ENCODE measurements at places on chromosomes 11 and 22.

DNA sequence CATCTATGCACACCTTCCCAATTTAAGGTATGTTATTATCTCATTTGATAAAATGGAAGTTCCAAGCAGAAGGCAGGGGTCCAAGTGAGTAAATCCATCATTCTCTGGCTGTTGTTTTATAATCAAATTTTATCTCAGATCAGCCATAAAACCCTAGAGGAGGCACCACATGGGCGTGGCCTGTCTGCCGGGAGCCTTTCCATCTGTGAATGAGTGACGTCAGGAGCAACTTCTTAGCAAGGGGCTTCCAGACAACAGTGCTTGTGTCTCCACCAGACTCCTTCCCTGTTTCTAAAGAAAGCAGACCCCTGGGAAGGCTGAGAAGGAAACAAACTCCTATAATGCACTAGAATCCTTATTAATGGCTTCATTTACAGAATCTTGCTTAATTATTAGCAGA is 13.5 kb downstream of the SEZ6L start:
- no peak for DNase-seq

DNA sequence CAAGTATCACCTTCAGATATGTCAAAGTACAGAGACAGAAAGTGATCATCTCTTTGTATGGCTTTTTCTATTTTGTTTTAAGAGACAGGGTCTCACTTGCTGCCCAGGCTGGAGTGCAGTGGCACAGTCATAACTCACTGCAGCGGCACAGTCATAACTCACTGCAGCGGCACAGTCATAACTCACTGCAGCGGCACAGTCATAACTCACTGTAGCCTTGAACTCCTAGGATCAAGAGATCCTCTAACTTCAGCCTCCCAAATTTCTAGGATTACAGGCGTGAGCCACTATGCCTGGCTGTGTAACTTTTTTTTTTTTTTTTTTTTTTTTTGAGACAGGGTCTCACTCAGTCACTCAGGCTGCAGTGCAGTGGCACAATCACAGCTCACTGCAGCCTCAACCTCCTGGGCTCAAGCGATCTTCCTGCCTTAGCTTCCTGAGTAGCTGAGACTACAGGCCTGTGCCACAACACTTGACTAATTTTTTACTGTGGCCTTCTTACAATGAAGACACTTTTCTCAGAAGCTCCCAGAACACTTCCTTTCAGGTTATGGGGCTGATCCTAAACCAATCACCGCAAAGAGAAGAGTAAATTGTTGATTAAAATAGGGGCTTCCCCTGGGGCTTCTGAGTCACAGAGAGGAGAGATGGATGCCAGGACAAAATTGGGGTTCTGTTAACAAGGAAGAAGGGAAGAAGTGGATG is 9.0 kb upstream of the HIKESHI start:
- no peak for DNase-seq

DNA sequence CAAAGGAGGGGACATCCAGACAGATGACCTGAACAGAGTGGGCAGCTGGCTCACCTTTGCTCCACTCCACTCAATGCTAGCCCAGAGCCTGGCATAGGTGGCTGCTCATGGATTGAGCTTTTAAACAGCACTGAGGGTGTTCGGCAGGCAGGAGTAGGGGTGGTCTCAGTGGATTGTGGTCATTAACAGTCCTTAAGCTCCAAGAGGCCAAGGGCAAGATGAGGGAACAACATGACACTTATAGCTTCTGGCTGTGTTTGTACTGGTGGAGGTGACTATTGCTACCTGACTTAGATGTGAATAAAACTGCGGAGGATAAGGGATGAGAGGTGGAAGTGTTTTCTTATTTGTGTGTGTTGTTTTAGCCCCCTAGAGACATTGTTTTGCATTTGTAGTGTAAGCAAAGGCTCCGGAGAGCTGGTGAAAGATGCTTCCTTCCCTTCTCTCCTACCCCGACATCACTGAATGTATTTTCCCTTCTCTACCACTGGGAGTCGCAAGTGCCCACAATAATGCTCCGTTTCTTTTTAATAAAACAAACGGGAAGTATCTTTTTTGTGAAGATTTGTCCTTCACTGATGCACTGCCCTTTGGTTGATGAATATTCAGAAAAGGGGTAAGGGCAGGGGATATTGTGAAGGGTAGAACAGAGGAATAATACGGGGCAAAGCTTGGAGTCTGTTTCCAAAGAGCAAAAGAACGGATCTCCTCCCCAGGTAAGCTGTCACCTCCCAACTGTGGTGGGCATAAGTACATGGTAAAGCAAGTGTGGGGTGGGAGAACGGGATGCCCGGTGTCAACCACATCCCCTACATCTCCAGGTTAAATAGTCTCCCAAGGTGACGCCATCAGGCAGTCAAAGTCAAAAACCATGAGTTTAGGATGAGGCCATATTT is 27.5 kb upstream of the MTNR1B start:
- no peak for DNase-seq

GRCh38 chr11:12958986-12959385 is 50.1 kb upstream of the RASSF10 start:
- no peak for DNase-seq

DNA sequence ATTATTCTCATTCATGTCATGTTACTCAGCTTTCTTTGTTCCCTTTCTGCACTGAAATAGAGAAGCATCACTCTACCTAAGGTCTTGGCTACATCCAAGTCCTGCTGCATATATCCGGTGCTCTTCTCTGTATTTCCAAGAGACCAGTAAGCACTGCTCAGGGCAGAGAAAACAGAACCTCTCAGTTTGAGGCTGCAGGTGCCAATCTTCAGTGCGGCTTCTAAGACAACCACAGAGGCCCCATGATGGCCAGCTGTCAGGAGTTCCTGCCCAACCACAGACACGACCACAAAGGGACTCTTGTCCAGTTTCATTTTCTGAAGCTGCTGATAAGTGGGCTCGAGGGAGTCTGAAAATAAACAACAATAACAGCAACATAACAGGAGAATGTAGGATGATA is 378.4 kb upstream of the PITPNB start:
- no peak for DNase-seq

DNA sequence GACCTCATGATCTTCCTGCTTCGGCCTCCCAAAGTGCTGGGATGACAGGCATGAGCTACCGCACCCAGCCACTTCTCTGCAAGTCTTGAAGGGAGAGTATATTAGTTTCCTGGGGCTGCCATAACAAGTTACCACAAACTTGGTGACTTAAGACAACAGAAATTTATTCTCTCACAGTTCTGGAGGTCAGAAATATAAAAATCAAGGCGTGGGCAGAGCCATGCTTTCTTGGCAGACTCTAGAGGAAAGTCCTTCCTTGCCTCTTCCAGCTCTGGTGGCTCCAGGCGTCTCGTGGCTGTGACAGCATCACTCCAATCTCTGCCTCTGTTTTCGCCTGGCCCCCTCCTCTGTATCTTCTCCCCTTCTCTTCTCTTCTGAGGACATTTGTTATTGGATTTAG is 110.2 kb upstream of the NAV2 start:
- no peak for DNase-seq

GRCh38 chr22:38204784-38205183 is 3.0 kb downstream of the MAFF start:
- no peak for DNase-seq
